K562 (cell line): ENCODE measurements at places on chromosomes 1 and 21.

- no peak for DNase-seq
Observed at GRCh38 chr1:44312399-44313196, 42.5 kb downstream of the ERI3 start.

DNA sequence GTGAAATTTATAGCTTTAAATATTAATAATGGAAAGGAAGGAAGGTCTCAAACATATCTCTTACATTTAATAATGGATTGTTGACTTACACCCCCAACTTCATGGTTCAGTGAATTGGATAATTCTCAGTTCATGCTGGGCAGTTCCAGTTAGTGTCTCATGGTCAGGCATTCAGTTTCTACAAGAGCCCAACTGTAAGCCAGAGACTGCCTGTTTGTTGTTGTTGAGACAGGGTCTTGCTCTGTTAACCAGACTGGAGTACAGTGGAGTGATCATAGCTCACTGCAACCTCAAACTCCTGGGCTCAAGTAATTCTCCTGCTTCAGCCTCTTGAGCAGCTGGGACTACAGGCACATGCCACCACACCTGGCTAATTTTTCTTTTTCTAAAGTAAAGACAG lies 5.0 kb upstream of the DMAP1 start:
- no peak for DNase-seq

DNA sequence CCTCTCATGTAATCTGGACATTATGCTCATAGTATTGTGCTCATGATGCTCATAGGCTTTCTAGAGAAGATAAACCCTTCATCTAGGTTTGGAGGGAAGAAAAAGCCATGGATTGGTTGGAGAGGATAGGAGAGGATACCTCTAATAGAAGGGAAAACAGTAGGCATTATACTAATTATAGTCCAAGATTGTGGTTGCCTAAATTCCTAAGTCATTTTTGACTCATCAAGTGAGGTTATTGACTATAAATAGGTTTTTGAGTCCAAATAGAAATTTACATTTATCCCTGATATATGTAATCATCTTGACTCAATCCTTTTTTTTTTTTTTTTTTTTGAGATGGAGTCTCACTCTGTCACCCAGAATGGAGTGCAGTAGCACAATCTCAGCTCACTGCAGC lies 5.0 kb downstream of the SYT11 start:
- no peak for DNase-seq

GRCh38 chr1:165842023-165842670 lies 14.7 kb downstream of the UCK2 start:
- no peak for DNase-seq

DNA sequence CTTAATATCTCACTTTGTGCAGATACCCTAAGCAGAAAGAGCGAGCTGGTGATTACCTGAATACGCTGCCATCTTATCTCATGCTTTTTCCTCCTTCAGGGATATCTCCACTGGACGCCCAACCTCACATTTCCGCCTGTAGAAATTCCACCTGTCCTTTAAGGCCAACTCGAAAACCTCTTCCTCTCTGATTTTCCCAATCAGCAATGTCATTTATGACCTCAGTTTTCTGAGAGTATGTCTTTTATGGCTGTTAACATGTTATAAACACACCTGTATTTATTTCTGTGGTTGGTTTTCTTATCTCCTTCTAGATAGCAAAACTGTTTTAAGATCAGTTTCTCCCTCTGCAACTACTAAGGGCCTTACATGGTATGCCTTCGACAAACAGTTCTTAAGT lies 41.1 kb downstream of the CD34 start:
- no peak for DNase-seq

DNA sequence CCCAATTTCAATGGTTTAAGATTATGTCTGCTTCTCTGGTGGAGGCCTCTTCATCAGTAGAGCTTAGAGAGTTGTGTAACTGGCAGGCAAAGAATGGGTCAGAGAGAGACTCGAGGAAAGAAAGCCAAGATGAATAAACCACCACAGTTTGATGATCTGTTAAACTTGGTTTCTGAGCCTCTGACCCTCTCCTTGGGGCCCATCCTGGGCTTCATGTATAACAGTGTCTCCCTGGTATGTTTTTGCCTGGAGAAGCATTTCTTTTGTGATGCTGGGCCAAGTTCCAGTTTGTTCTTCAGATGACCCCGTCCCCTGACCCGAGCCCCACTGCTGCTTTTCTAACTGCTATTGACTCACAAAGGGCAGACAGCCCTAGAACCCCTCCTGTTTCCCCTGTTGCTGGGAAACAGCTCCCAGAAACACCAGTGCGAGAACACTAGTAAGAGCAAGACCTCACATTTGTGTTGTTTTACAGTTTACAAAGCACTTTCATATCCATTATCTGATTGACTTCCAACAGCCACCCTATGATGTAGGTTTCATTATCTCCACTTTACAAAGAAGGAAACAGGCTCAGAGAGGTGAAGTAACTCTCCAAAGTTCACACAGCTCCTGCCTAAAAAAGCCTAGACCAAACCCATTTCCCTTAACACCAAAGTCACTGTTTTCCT lies 9.0 kb downstream of the CD2 start:
- peak; percentile 27 for DNase-seq

- DNase-seq, result no peak
Observed at GRCh38 chr1:199265319-199265718, 626.5 kb downstream of the PTPRC start.
